Aortic smooth muscle cell (primary cell): ENCODE measurements at places on chromosomes 16 and 17. TPM values are rescaled to one million over a fixed set of nuclear protein-coding genes. Genes with fewer than 3 reads are reported as not detected.

Gene PITPNM3
- total RNA-seq: 2.3 and 2.5 TPM in 2 replicates

Gene TMC5
- 0.12 and 0.79 TPM in 2 replicates for total RNA-seq

Gene ENPP7
- not detected in 2 replicates for total RNA-seq

Gene SPNS3
- 0.06 TPM in 1 of 2 replicates, not detected in the other for total RNA-seq

Gene ITGB3
- 10.7 and 14.2 TPM in 2 replicates for total RNA-seq

Gene CLEC19A
- total RNA-seq: not detected in 2 replicates

Gene KATNB1
- total RNA-seq: 19.6 and 25.0 TPM in 2 replicates

Gene FZD2
- 4.4 TPM in 2 replicates for total RNA-seq

Gene ALOX12
- not detected in 2 replicates for total RNA-seq
